NCI-H146 (cell line): ENCODE measurements at places on chromosomes 11 and 22.
A peak's percentile ranks its signal among the peaks of the same experiment; 100 is the strongest.

DNA sequence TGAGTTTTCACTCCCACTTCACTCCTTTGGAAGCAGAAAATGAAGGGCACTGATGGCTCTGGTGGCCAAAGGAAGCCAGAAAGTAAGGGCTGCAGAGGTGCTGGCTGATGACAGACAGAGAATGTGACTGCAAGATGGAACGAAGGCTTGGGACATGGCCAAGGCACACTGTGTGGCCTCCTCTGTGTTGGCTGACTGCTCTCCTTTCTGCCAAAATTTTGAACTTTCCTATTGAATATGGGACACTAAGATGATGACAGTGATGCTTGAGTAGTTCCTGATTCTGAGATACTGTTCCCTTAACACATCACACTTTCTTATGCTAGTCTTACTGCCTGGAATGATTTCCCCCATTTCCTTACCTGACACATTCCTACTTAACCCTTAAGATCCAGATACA lies 156.4 kb downstream of the SWAP70 start:
- no peak for DNase-seq

- peak; percentile 75 for DNase-seq
These were observed 87.8 kb upstream of the VPREB1 start for GRCh38 chr22:22156716-22157347.

- no peak for DNase-seq
These were observed 9.3 kb downstream of the ARHGEF17 start for GRCh38 chr11:73317373-73317772.

DNA sequence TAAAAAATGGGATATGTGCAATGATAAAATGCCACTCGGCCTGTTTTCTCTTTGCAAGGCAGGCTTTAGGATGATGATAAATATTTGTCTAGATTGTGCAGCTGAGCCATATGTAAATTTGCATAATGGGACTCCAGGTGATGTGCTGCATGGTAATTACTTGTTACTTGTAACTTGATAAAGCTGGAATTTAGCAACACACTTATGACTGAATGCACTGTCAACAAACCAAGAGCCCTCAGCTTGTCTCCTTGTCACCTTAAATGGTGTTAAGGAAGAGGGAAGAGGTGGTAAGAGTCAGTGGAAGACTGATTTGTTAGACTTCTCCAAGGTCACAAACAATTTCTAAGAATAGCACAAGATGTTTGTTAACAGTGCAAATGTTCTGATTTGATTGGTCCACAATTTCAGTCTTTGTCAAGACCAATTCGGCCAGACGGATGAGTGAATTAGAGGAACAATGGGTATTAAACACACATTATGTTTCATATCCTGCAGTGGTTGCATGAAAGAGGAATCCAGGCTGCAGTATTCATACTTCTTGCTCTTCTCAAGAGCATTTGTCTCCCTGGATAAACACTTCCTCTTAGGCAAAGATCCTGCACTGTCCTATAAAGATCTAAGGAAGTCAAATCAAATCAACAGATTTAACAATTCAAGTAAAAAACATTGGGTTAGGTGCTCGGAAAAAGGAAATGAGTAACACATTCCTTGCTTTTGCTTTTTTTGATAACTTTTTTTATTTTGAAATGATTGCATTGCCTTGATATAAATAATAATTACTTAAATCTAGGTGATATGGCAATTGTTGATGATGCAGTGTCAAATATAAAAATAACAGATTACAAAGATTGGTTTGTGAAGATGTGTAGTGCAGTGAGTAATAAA lies 448.3 kb upstream of the DDI1 start:
- peak; percentile 46 for DNase-seq
